AG08395 (cell line): ENCODE measurements at places on chromosomes 11 and 22.
A peak's percentile ranks its signal among the peaks of the same experiment; 100 is the strongest.

DNA sequence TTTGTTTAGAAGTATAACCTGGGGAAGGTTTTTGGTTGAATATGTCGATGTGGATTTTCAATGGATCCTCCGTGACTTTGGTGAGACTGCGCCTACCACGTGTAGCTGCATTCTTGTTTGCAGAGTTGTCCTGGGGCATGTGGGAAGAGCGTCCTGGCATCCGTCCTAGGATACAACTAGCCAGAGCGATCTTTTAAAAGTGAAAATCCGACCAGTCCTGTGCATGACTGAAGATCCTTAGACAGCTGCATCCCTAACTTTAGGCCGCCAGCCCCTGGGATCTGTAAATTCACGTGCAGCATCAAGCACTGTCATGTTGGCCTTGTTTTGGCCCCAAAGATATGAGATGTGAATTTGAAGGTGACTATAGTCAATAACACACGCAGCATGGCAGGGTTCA is 22.4 kb upstream of the THY1 start:
- DNase-seq: no peak

- no peak for DNase-seq
These were observed 1069.6 kb downstream of the BRD1 start for GRCh38 chr22:48757985-48758561.

- DNase-seq: no peak
These were observed 1480.4 kb downstream of the BRD1 start for GRCh38 chr22:48347311-48347710.

- no peak for DNase-seq
These were observed 14.1 kb upstream of the ADORA2A start for GRCh38 chr22:24413271-24413670.

- no peak for DNase-seq
These were observed 16.7 kb downstream of the SSH3 start for GRCh38 chr11:67320011-67320410.

DNA sequence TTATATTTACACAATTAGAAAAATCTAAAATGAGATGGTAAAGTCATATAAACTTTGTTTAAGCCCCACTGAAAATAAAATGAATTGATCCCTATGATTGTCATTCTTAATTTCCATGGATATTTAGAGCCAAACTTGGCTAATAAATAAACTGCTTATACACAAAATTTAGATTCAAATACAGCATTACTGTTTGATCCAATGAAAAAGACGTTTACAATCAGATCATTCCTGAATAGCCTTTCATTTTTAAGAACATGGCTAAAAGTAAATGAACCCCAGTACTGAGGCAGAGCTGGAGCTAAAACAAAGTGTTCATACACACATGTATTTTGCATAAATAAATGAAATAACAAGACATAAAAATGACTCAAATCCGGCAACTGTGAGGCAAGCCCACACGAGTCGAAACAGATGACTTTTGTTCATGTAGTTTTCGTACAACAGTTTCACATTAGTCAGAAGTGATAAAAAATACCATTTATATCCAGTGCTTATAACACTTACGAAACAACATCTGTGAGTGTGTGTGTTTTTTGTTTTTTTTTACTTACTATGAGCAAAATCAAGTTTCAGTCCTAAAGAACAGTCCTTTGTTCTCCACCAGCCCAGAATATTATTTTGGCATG is 386.5 kb downstream of the SOX6 start:
- peak; percentile 38 for DNase-seq

GRCh38 chr11:69003301-69003865 is 9.7 kb downstream of the MRGPRF start:
- no peak for DNase-seq

GRCh38 chr22:25563761-25564319 is 635 bp upstream of the GRK3 start:
- no peak for DNase-seq

- DNase-seq: peak; percentile 75
These were observed 22.7 kb upstream of the GRAMD1B start for GRCh38 chr11:123407130-123407995.

GRCh38 chr11:110785398-110785797 is 73.2 kb upstream of the ARHGAP20 start:
- no peak for DNase-seq

GRCh38 chr22:20644071-20644642 is 129.8 kb upstream of the SERPIND1 start:
- no peak for DNase-seq

DNA sequence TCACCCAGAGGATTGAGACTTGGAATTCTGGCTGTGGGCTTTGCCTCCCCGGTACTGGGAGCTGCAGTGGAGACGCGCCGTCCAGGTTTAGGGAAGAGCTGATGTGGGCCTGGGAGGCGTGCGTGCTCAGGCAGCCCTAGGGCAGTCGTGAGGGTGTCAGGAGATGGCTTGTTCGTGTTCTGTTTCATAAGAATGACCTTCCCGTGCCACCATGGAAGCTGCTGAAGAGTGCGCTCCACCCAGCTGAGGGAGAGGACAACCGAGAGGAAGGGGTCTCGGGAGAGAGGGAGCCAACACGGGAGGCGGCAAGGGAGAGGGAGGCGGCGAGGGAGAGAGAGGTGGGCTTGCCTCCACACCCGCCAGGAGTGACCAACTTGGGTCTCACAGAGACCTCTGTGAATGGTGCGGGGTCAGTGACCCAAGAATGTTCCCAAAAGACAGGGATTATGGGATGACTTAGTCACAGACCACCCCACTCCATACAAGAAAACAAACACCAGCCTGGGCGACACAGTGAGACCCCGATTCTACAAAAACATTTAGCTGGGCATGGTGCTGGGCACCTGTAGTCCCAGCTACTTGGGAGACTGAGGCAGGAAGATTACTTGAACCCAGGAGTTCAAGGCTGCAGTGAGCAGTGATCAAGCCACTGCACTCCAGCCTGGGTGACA is 14.7 kb upstream of the TRMU start:
- DNase-seq: no peak

DNA sequence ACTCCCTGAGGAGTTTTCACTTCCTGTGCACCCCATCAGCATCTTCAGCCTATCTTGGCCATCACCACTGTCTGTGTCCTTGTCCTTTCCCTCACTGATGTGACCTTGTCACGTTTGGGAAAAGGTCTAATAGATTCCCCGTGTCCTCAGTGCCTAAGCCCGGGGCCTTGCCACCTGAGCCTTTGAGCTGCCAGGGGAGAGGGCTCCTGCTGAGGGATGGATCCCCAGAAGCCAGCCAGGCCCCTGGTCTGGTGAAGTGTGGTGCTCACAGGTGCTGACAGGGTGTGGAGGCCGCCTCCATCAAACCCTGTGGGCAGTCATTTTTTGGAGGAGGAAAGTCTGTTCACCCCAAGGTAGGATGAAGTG is 47.2 kb downstream of the GAB4 start:
- DNase-seq: no peak

GRCh38 chr11:108392353-108392752 is 75.0 kb downstream of the C11orf65 start:
- no peak for DNase-seq

GRCh38 chr11:93512073-93512475 is 31.1 kb downstream of the SMCO4 start:
- no peak for DNase-seq

GRCh38 chr11:120632579-120632978 is 121.0 kb downstream of the GRIK4 start:
- DNase-seq: no peak

DNA sequence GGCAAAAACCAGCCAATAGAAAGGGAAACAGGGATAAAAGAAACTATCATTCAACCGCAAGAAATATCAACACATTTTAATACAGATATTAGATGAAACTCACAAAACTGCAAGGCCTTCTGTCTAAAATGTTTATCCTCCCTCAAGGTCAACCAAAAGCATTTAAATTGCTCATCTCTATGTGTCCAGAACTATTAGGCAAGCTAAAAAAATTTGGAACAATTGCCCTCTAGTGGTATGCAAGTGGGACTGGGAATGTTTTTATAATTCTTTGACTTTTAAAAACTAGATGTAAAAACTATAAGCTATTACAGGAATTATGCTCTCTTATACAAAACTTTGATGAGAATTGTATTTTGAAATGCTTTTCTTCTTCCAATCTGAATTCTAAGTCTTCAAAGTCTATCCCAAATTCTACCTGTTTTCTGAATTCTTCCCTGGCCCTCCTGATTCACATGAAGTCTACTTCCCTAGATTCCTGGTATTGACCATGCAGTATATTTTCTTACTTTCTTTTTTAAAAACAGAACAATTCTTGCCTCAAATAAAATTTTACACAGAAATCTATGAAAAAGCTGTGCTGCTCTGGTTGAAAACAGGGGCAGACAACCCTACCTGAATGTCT is 4.9 kb downstream of the CWC15 start:
- DNase-seq: peak; percentile 73

- DNase-seq: peak; percentile 41
These were observed 15.8 kb downstream of the MYEOV start for GRCh38 chr11:69309631-69310280.

GRCh38 chr11:2748814-2749554 is 49.2 kb upstream of the KCNQ1OT1 start:
- no peak for DNase-seq

GRCh38 chr22:32702421-32702820 is 99.1 kb upstream of the TIMP3 start:
- no peak for DNase-seq

- no peak for DNase-seq
These were observed 237.3 kb downstream of the ST3GAL4 start for GRCh38 chr11:126592496-126593410.

- no peak for DNase-seq
These were observed 41.7 kb downstream of the BRD1 start for GRCh38 chr22:49785841-49786471.

DNA sequence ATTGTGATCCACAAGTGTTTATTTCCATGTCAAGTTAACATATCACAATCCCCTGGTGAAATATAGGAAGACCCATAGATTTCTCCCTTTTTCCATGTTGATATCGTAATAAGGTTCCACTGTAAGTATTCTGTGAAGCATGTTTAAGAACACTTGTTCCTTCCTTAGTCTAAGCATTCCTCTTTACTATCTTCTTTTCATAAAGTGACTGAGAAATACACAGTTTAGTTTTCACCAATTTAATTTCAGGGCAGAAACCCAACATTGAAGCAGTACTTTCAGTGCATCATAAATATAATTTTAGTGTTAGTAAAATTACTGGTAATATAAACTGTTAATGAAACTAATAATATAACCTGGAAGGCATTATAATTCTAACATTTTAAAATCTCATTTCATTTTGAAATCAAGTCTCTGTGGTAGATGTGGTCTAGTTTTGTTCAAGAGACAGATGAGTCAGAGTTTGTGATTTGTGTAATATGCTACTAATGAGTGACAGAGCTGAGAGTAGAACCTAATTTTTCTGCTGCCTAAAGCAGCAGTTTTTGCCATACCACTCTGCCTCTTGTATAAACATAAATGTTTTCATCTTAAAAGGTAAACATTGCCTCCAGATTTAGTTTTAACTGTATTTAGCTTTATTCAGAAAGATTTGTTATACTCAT is 79.4 kb downstream of the ATM start:
- DNase-seq: peak; percentile 7

- peak; percentile 41 for DNase-seq
These were observed 236.7 kb downstream of the TTC28 start for GRCh38 chr22:28442711-28443525.

GRCh38 chr22:50246242-50247175 is 1.7 kb upstream of the TUBGCP6 start:
- no peak for DNase-seq

GRCh38 chr22:44595841-44596341 is 97.9 kb upstream of the RTL6 start:
- DNase-seq: no peak

GRCh38 chr11:68127714-68128681 is 6.8 kb upstream of the CHKA start:
- peak; percentile 61 for DNase-seq

DNA sequence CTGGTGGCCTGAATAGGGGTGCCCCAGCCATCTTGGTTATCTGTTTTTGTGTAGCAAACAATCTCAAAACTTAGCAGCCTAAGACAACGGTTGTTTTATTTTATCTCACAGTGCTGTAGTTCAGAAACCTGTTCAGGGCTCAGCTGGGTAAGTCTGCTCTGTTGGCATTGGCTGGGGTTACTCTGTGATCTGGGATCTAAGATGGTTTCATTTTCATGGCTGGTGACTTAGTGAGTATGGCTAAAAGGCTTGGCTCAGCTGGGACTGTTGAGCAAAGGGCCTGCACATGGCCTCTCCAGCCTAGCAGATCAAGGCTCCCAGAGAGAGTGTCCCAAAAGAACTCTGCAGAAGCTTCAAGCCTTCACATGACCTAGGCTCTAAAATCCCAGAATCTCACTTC is 60.8 kb upstream of the POU2AF1 start:
- no peak for DNase-seq

DNA sequence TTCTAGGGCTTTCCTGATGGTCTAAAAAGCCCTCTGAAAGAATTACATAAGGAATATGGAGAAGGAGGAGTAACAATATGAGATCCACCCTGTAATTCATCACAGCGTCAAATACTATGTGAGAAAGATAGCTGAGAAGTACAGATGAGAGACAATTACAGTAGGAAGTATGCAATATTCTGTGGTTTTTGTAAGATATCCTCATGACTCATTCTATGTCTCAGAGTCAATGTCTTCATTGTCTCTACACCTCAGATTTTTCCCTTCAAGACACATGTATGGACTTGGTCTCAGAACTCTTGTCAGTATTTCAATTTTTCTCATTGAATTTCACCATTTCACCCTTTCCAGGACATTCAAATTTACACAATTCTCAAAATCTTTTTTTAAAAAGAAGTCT is 343.3 kb upstream of the CTSC start:
- peak; percentile 11 for DNase-seq

DNA sequence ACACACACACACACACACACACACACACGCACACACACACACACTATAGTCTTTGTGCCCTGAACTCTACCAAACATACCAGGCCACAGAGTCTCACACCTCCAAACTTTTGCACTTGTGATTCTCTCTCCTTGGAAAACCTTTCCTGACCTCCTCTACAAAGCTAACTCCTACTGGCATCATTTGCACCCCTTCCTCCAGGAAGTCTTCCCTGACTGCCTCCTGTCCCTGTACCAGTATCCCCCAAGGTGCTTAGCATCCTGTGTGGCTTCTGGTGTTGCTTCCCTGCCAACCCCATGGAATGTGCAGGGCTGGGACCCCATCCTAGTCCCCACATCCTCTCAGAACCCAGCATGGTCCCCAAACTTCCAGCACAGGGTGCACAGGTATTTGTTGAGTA is 8.9 kb downstream of the TPST2 start:
- no peak for DNase-seq

GRCh38 chr22:39946503-39947219 is 13.5 kb upstream of the TMA7B start:
- DNase-seq: no peak

DNA sequence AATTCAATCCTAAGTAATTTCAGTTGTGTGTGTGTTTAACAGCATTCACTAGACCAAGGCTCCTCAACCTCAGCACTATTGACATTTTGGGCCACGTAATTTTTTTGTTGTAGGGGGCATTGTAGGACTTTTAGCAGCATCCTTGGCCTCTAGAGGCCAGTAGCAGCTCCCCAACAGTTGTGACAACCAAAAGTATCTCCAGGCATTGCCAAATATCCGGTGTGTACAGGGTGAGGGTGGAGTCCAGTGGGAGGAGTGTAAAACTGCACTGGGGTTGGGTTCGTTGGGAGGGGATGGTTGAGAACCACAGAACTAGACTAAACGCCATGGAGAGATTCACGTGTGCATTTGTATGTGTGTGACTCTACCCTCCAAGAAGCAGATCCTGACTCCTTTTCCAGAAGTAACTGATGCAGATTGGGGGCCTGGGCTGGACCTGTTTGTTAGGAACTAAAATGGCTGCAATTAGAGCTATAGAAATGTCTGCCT is 5.9 kb upstream of the PHF21A start:
- peak; percentile 91 for DNase-seq
